ENCODE measurements at places on chromosomes 4 and X. TPM values are rescaled to one million over a fixed set of nuclear protein-coding genes. Genes with fewer than 3 reads are reported as not detected.

DNA sequence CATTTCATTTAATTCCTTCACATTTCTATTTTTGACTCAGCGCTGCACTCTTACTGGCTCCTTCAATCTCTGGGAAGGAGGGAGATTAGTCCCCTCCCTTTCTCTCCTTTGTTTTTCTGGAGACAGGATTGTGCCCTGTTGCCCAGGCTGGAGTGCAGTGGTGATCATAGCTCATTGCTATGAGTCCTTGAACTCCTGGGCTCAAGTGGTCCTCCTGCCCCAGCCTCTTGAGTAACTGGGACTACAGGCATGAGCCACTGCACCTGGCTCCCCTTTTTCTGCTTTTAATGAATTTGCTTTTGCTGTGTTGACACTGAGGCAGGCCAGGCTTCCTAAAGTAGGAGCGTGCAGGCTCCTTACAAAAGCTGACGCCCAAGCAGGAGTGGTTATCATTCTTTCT is 10.5 kb downstream of the TBC1D14 start:
- DNase-seq = no peak

GRCh38 chrX:39519566-39520301 is 578.0 kb downstream of the BCOR start:
- no peak for DNase-seq

GRCh38 chr4:110138551-110138950 is 59.9 kb downstream of the ELOVL6 start:
- no peak for DNase-seq

DNA sequence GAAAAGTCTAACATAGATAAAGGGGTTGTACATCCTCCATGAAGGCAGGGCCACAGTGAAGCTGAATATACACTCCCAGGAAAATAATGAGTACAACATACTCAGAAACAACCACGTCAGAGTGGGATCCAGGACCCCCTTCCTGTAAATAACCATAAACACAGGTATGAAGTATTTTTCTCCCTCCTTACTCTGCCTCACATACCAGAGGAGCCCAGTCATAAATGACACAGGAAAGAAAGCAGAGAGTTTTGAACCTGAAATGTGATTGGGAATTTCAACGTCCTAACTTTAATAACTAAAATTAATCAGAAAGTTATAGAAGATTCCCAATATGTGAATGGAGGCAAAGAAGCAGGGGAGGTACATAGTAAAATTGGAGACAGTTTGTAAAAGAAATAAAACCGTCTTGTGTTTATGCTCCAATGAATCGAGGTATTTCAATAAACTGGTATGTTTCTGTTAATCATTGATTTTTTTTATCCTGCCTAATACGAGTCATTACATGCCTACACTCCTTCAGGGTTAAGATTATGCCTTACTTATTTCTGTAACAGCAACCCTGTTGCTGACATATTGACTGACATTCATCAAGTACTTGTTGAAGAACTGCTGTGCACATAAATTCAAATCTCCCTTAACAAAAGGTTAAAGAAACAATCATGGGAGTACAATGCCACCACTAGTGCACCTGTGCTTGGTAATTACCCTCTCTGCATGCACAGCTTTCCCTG is 431.3 kb downstream of the KCNIP4 start:
- DNase-seq = no peak

GRCh38 chrX:134981910-134982309 is 8.9 kb upstream of the SMIM10 start:
- no peak for DNase-seq

DNA sequence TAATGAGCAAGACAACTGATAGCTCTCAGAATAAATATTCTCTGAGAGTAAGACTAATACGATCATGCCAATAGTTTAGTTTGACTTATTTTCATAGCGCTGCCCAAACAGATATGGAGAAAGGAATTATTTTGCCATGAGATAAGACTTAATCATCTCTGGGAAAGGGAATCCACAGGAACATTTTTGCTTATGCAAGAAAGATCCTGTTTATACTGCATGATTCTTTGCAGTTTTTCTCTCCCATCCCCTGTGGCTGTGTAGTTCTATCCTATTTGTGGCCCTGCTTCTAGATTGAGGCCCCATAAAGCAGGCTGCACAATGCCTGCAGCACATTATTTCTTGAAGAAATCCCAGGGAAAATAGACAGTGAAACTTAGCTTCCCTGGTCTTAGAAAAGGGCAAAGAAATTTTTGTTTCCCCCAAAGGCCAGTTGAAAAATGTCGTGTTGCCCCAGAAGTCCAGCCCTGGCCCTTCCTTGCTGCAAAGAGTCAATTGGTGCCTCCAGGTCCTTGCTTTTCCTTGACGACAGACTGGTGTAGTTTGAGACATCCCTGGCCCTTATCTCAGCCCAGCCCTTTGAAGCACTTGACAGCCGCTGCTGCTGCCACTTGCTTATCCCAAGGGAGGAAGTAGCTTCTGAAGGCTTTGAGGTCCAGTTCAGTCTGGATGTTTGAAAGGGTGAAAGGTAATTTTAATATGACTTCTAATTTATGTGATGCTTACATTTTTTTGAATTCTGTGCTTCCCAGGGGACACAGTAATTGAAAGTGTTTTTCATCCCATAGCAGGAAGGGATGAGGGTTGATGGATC is 45.0 kb upstream of the SH3RF1 start:
- no peak for DNase-seq

- DNase-seq = no peak
Observed at GRCh38 chr4:179543771-179544170, 2101.5 kb upstream of the AGA start.

GRCh38 chr4:184621518-184621917 is 27.7 kb downstream of the CASP3 start:
- no peak for DNase-seq

- no peak for DNase-seq
Observed at GRCh38 chr4:173013232-173013930, 155.2 kb upstream of the GALNT7 start.

DNA sequence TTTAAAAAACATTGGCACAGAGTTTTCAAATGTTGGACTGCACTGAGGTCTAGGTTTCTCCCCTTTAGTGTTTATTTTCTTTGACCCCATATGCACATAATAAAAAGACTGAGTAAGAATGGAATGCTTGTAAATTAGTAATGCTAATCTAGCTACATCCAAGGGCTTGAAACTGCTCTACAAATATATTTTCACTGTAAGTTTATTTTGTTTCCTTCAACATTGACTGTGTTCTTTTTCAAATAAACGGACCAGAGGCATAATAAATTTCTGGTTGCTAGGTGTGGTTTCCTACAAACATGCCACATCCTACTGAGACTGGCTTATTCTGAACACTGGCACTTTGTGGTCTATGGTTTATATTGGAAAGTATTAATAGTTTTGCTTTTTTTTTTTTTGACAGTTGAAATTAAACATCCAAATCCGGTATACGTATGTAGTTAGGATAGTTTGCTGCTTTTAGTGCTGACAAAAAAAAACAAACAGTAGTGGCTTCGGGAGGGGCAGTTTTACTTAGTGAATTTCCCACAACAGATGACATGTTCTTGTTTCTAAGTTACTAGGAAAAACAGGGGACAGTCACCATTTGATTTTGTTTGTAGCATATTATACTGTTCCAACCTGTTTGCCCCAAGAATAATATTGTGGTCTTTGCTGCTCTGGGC is 13.2 kb downstream of the CA5B start:
- no peak for DNase-seq

DNA sequence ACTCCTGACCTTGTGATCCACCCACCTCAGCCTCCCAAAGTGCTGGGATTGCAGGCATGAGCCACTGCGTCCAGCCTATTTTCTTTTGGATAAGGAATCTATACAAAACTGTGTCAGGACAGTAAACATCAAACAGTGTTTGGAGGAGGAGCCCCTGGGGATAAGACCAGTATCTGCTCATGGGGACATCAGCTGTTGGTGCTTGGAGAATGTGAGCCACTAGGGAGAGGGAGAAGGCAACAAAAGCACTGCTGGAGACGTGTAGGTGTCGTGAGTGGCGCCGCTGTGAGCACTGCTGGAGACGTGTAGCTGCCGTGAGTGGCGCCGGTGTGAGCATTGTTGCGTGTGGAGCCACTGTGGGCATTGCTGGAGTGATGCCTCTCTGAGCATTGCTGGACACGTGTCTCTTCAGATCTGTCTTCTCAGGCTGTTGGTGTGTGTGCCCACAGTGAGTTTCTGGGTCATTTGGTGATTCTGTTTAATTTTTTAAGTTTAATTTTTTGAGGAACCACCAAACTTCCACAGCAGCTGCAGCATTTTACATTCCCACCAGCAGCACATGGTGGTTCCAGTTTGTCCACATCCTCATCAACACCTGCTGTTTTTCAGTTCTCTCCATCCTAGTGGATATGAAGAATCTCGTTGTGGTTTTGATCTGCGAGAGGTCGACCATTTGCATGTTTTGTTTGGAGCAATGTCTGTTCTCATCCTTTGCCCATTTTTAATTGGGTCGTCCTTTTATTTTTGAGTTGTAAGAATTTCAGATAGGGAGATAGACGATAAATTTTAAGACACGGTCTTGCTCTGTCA is 19.0 kb downstream of the DGKQ start:
- DNase-seq = peak; percentile 30

DNA sequence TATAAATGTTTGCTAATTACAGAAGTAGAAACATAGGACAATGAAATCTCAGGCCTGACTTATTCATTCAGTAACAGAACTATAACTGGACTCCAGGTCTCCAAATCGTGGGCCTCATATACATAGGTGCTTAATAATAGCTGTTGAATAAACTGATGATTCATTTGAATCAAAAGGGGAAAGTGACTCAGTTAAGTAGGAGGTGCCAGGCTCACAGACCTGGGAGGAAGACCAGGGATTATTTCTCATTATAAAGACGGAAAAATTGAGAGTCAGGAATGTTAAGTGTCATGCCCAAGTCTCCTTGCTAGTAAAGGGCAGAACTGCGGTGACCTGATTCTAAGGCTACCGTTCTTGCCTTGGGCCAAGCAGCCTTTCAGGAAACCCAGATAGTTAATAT is 131.5 kb downstream of the HS3ST1 start:
- no peak for DNase-seq

DNA sequence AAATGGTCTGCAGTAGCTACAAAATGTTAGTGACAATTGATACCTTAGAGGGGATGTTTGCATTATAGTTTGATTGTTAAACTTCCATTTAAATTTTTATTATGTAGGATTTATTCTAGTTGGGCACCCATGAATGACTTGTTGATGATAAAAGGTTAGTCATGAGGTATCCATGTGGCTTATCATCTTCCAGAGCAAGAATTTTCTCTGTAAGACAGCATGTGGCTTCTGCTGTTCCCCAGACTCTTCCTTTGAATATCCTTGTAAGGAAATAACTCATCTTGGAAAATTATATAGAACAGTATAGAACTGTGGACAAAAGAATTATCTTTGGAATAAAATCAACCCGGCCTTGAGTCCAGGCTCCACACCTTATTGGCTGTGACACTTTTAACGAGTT is 40.1 kb upstream of the KLHL8 start:
- DNase-seq = no peak

DNA sequence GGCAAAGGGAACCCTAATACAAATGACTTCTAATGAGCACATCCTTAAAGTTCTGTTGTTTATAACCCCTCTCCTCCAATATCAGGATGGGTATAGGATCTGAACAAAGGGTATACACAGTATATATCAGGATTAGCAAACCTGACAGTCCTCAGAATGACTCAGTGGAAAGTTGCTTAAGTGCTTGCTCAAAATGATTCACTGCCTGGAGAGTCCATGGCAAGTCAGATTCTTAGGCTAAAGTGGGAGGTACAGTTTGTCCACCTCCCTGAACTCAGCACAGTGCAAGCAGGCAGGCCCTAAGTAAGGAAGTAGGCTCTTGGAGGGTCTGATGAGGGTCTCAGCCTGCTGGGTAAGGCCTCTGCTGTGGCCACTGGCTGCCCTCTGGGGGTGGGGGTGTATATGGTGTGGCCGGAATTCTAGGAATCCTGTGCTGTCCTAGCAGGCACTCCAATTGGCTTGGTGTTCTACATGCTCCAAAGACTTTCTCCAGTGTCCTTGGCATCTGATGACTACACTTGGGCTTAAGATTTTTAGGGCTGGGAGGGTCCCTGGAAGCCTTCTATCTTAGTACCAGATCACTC is 54.3 kb downstream of the CHRDL1 start:
- no peak for DNase-seq

DNA sequence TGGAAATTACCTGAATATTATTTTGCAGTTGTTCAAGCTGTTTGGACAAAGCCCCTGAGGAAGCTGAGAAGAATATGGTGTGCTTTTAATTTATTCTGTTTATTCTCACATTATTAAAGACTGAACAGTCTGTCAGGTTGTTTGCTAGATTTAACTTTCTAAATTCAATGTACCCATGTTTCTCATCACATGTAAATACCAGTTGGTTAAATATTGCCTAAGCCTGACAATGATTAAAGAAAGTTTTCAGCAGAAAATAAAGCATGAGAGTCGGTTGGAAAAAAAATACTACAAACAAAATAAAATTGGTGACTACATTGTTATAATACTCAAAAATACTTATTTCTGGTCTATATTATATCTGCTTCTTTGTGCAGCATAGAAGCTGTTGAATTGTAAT is 1974.7 kb downstream of the ARAP2 start:
- no peak for DNase-seq

DNA sequence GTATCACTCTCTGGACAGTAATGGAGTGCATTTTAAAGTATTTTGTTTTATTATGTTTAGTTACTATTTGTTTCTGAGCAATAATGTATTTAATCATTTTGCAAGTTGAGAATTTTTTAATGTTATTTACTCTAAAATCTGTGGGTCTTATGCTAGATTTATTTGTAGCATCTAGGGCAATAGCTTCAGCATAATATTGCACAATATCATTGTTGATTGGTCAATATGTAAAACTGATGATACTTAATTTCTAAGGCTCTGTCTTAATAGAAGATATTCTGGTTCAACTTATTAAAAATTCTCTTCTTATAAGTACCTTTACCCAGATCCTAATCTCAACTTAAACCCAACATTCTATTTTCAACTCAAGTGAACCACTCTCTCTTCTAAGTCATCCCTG is 11.5 kb downstream of the SFRP2 start:
- DNase-seq = no peak

DNA sequence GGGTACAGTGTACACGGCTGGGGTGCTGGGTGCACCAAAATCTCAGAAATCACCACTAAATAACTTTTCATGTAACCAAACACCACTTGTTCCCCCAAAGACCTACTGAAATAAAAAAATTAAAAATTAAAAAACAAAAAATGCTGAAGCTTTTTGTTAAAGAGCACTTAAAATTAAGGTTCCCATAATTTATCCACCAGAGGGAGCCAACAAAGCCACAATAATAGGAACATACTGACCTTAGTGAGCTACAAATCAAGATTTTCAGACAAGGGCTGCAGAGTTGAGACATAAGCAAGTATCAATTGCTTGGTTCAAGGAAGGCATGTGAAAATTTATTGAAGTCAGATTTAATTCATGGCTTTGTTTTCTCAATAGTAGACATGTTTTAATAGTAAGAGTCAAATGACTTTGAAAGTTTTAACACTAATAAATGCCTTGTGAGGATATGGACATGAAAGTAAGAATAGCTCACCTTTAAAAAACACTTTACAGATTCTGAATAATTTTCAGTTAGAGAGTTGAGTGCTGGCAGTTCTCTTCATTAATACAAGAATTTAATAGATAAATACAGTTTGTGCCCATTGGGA is 43.0 kb upstream of the SCOC start:
- DNase-seq = no peak

GRCh38 chrX:107603429-107604159 is 24.7 kb upstream of the PRPS1 start:
- DNase-seq = peak; percentile 48

SOX3 gene
- total RNA-seq = not detected

SPANXB1 gene
- total RNA-seq = not detected

ARHGAP10 gene
- total RNA-seq = 79.0 TPM

RBM46 gene
- not detected for total RNA-seq

COL4A6 gene
- total RNA-seq = 2.3 TPM

TRAPPC11 gene
- 35.1 TPM for total RNA-seq

EREG gene
- 0.37 TPM for total RNA-seq
